A549 (cell line): ENCODE measurements at places on chromosomes 12 and 14. TPM values are rescaled to one million over a fixed set of nuclear protein-coding genes. Genes with fewer than 3 reads are reported as not detected.

Gene AKAP3
- 0.14 to 0.51 TPM (median 0.37 TPM) in 3 replicates for polyA plus RNA-seq

Gene STYK1
- polyA plus RNA-seq, result 0.21 to 0.54 TPM (median 0.32 TPM) in 3 replicates

Gene RNASE7
- polyA plus RNA-seq, result not detected in 3 replicates

Gene PZP
- not detected in 3 replicates for polyA plus RNA-seq

Gene FAM186B
- polyA plus RNA-seq, result 0.05 to 0.11 TPM (median 0.08 TPM) in 3 replicates

Gene RERG
- 0.46 to 0.79 TPM (median 0.66 TPM) in 3 replicates for polyA plus RNA-seq

Gene SAMD15
- 2.1 to 2.5 TPM (median 2.2 TPM) in 3 replicates for polyA plus RNA-seq

Gene KCNA5
- polyA plus RNA-seq, result not detected in 3 replicates

- no peak for DNase-seq
These were observed 33.4 kb downstream of the LRTM2 start for GRCh38 chr12:1853716-1854115.

DNA sequence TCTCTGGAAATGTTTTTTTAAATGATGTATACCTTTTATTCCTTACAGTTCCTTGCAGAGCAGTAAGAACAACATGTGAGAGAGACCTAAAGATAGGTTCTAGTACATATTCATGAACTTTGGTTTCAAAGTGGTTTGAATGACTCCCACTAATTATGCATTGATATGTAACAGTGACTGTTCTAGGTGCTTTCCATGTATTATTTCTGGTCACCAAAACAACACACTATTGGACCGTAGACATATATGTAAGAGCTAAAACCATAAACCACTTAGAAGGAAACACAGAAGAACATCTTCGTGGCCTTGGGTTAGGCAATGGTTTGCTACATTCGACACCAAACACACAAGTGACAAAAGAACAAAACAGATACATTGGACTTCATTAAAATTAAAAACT lies 37.9 kb downstream of the SOX5 start:
- no peak for DNase-seq

GRCh38 chr12:29088611-29089219 lies 60.4 kb upstream of the FAR2 start:
- peak; percentile 4 for DNase-seq

- no peak for DNase-seq
These were observed 25.1 kb downstream of the TEP1 start for GRCh38 chr14:20388159-20388558.

DNA sequence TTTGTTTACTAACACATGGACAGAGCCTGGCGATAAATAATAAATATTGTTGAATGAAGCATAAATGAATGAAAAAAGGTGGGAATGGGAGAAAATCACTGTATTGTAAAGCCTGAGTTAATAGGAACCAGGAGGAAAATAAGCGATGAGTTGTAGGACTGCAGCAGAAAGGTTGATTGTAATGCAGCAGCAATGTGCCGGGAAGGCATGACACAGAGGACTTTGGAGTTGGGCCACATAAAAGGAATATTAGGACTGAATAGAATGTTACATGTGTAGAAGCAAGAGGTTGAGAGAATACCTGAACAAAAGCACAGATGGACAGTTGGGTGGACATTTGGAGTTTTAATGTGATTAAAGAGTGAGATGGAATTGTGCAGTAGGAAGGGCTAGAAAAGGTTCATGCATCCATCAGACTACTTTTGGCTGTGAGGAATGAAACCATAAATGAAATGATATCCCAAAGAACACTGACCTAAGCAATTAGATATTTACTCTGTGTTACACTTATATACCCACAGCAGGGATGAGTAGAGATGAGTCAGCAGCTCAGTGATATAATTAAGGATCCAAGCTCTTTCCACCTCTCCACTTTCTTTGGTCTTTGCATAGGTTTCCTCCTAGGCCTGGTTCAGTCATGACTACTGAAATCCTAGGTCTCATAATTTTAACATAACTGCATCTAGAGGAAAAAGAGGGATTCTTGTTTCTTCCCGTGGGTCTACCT lies 55.4 kb downstream of the CCER1 start:
- DNase-seq, result no peak

GRCh38 chr14:70190156-70190555 lies 1.4 kb upstream of the SLC8A3 start:
- no peak for DNase-seq

GRCh38 chr12:25254271-25254880 lies 3.6 kb upstream of the KRAS start:
- no peak for DNase-seq

DNA sequence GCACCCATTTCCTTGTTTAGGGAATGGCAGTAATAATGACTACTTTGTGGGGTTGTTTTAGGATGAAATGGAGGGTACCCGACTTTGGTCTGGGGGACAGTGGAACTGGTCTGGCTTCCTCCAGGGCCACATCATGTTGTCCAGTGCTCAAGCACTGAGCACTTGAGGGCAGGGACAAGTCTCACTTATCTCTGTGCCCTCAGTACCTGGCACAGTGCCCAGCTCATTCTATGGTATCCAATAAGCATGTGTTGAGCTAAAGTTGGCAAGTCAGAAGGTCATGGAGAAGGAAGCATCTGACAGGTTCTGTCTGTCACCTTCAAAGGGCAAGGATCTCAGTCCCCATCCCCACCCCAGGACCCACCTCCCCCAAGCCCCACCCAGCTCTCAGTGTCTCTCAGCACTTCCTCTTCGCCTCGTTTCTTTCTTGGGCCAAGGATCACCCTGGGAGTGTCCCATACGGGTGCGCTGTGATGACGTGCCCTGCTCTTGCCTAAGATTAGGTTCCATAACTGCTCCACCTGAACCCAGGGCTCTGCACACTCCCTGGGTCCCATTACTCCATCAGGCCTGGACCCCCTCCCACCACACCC lies 24.3 kb upstream of the TMEM106C start:
- DNase-seq, result no peak

DNA sequence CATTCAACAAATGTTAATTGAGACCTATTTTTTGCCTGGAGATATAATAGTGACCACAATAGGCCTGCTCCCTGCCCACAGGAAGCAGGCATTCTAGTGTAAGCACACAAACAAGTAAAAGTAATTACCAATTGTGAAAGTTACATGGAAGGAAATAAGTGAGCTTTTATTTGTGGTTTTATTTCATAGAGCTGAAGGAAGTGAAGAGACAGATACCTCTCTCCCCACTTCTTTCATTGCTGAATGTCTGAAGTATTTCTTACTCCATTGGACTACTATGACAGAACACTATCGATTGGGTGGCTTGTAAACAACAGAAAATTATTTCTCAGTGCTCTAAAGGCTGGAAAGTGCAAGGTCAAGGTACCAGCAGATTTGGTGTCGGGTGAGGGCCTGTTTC lies 183.5 kb downstream of the PRKCH start:
- no peak for DNase-seq

- no peak for DNase-seq
These were observed 2.6 kb upstream of the PPP1R1A start for GRCh38 chr12:54590978-54591591.

GRCh38 chr14:84084056-84084630 lies 1445.8 kb upstream of the FLRT2 start:
- no peak for DNase-seq

- no peak for DNase-seq
These were observed 106.3 kb upstream of the SOX5 start for GRCh38 chr12:24055747-24056146.

DNA sequence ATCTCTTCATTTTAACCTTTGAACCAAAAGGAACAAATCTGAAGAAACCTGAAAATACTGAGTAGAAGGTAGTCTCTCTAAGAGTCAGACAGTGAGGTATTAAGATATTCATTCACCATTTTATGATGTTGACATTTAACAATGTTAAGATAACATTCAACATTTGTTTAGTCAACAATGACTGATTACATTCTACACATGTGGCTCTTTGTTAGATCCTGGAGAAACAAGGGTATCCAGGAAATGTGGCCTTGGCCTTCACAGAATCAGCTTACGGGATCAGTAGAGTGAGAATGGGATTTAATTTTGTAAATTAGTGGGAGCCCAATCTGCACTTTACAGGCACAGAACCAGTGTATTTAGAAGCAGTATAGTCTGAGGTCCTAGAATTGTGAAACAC lies 355.5 kb downstream of the KCNH5 start:
- no peak for DNase-seq

- DNase-seq, result no peak
These were observed 17.9 kb upstream of the CCDC85C start for GRCh38 chr14:99621948-99622347.

- DNase-seq, result no peak
These were observed 21.6 kb downstream of the C12orf71 start for GRCh38 chr12:27060740-27061139.

GRCh38 chr12:101361455-101361854 lies 46.1 kb downstream of the ARL1 start:
- no peak for DNase-seq

- no peak for DNase-seq
These were observed 100.8 kb downstream of the ADGRD1 start for GRCh38 chr12:131054345-131055092.

GRCh38 chr14:105767315-105767714 lies 240.9 kb downstream of the TMEM121 start:
- no peak for DNase-seq
